CD4-positive, alpha-beta T cell treated with Interleukin-17A for 1 hour (primary cell): ENCODE measurements at places on chromosomes 16 and 17.

DNA sequence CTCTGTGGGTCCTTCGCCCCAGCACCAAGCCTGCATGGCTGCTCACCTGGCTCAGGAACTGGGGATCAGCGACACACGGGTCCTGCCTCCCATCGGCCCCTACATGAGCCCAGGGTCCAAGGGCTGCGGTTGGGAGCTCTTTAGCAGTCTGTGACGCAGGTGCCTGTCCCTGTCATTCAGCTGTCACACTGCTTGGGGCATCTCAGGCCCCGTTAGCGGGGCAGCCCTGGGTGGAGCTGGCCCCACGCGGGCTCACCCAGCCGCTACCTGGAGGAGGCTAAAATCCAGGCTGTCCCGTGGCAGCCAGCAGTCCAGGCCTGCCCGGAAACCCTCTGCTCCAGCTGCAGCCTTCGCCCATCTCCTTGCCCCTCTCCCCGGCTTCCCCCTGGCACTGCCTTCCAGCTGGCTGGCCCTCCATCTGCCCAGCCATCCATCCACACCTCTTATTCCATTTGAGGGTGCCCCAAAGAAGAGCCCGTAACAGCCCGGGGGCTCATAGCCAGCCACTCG is 3.3 kb downstream of the GCGR start:
- DNase-seq: no peak

DNA sequence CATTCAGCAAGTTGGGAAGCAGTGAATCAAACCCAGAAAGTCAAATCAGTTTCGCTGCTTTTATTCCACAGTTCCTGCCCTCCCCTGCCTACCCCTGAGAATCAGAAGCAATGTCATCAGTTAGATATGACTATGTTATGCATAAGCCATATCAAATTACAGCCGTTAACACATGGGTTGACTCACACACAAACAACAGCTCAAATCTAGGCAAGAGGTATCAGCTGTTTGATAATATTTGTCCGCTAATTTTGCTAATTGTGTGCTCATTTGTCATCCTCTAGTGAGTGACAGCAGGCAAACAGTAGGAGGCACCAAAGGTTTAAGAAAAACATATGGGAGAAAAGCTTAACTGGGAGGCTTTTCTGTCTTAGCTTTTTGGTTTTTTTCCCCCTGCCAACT is 327.4 kb upstream of the CCL2 start:
- DNase-seq: no peak

DNA sequence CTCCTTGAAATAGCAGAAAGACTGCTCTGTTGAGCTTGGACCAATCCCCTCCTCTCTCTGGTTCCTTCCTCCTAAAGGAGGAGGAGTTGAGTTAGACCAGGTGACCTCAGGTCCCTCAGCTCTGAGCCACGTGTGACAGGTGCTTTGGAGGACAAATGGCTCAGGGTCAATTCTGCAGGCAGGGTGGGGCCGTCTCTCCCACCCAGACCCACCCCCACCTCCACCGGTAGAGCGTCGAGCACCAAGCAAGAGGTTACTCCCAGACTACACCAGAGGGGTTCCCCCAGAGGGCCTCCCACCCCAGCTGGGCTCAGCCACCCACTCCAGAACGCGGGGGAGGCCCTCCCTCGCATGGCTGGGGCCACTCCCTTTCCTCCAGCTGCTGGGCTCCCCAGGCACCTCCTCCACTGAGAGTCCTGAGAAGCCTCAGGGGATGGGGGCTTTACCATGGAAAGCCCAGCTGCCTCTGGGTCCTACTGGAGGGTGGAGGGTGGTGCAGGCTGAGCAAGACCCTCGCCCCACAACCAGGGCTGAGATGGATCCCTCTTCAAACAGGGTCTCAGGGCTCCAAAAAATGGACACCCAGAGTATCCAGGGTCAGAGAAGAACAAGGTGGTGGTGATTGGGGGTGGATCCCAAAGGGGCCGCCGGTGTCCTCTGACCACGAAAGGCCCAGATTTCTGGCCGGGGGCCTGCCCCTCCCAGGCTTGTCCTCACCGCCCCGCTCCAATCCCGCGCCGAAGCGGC is 7.6 kb downstream of the MYO1C start:
- DNase-seq: peak; percentile 71

GRCh38 chr17:31062346-31062745 is 32.4 kb upstream of the NF1 start:
- DNase-seq: no peak

- DNase-seq: no peak
Measured at GRCh38 chr17:18968945-18969887, 17.3 kb downstream of the SLC5A10 start.

- DNase-seq: no peak
Measured at GRCh38 chr17:14510136-14510535, 209.3 kb downstream of the HS3ST3B1 start.

DNA sequence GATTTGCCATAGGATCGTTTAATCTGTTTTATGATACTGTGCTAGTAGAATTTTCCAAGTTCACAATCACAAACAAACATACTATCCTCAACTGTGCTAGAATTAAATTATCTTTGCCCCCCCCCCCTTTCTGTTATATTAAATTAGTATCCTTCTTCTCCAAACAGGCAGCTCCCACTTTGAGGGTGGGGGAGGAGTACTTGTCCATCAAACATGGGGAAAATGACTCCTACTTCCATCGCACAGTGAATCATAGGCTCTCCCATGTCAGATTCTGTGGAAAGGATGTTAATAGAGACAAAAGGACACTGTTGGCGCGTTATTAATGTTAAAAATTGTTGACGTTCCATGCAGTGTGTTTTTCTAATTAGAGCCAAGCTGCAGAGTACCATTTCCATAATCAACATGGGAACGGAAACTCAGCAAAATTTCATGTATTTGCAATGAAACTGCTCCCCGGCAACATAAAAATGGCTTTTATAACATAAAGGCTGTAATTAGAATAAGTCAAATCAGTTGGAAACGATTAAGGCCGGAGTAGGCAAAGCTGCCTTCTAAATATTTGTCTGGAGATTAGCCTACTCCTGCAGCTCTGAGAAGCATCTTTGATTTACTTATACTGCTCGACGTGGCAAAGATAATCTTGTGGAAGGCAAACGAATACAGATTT is 104.6 kb downstream of the RBFOX1 start:
- no peak for DNase-seq

GRCh38 chr16:24841291-24841690 is 4.5 kb upstream of the SLC5A11 start:
- no peak for DNase-seq
